SJCRH30 (cell line): ENCODE measurements at places on chromosomes 1 and 21. TPM values are rescaled to one million over a fixed set of nuclear protein-coding genes. Genes with fewer than 3 reads are reported as not detected.

GRCh38 chr1:16886860-16887605 lies 8.7 kb upstream of the RNU1-2 start:
- no peak for DNase-seq

DNA sequence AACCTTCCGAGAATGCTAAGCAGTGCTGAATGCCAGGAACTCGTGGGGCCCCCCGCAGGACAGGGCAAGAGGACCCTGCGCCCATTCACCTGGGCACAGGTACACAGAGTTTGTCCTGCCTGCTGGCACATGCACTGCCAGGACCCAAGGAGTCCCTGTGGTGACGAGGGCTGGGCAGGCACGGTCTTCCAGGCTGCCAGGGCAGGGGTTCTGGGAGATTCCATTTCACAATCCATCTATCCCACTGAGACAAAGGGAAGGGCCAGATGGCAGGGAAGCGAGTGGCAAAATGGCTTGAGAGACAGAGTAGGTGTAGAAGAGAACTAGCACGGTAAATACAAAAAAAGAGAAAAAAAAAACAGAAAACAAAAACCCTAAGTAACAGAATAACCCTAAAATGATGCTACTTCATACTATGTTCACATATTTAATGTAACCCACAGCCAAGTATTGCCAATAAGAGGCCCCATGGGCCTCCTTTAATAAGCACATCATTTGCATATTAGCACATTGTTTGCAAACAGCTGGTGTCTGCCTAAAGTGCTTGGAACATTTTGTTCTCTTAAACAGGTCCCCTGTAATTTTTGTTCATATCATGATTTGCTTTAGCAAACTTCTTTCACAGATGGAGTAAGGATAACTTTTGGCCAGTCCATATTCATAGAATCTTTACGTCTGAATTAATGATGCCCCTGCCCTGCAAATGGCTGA lies 83.8 kb downstream of the STUM start:
- DNase-seq = no peak

DNA sequence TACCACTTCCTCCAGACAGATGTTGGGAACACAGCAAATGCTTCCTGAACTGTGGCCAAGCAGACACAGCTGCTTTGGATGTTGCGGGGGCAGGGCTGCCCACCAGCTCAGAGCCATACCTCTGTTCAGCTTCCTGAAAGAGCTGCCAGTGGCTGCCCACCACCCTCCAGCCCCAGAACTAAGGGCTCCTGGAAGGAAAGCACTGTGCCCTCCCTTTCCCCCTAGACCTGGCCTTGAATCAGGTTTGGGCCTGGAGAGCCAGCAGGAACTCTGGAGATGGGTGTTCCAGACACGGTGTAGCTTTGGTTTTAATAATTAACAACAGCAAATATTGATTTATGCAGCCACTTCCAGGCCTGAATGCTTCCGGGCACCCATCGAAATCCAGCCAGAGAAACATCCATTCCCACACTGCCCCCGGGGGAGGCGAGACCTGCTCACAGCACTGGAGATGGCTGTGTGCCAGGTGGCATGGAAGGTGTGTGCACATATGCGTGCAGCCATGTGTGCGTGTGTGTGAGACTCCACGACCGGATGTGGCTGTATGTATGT lies 45.7 kb downstream of the RAP1GAP start:
- peak; percentile 53 for DNase-seq

DNA sequence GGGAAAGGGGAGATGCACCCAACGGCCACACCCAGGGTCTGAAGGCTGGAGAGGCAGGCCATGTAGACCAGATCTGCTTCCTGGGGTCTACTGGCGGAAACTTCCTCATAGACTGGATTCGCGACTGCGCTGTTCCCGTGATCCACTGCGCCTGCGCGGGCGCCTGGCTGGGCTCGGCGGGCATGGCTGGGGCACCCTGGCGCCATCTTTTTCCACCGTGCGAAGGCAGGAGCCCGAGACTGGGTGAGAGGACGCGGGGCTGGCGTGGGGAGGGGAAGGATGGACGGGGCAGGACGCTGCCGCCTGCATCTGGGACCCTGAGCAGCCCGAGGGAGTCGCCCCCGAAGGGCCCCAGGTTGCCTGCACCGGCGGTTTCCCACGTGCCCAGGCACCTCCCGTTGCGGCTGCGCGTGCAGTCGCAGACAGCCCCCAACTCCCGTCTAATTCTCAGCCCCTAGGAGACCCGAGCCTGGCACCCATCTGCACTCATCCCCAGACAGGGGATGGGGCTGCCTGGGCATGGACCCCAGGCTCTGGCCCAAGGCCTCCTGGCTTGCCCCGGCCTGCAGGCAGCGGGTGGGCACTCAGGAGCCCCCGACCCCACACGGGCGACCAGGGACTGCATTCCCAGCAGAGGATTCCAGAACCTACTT lies 12.4 kb upstream of the FAM3B start:
- no peak for DNase-seq

DNA sequence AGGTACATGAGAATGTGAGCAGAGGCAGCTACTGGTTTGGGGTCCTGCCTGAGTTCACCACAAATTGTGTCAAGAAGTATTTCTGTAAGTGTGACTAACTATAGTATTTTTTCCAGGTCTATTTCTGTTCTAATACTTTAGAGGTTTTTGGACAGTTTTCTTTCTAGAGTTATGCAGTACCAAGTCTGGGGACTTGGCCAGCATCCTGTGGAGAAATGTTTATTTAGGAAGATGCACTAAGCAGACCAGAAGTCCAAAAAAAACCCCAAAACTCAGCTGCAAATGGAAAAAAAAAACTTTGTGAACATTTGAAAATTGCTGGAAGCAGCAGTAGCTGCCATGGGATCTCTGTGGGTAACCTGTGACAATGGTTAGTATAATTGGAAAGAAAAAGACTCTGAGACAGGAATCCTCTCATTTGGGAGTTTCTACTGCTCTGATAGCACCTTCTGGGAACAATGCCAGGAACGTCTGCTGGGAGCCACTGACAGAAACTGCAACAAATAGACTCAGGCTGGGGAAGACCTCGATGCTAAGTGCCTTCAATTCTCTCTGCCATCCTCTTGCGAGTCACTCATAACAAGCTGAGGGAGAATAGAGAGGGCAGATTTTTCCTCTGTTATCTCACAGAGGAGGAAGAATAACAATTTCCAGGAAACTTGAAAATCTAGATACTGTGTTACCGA lies 37.6 kb downstream of the OR10R2 start:
- DNase-seq = peak; percentile 21

DNA sequence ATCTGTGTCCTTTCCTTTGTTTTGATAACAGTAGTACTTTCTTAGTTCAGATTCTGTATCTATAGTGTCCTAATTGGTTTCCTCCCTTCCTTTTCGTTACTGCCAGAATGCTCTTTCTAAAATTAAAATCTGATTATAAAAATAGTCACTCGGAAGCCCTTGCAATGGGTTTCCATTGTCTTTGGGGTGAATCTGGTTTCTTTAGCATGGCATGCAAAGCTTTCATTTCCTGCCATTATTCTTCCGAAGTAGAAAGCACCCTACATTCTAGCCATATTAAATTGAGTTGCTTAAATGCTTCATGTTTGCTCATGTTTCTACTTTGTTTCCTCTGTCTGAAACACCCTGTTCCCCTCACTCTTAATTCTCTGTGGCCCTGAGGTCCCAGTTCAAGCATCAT lies 53.2 kb upstream of the MACF1 start:
- no peak for DNase-seq

GRCh38 chr1:34356853-34357252 lies 180.1 kb downstream of the C1orf94 start:
- DNase-seq = no peak

DNA sequence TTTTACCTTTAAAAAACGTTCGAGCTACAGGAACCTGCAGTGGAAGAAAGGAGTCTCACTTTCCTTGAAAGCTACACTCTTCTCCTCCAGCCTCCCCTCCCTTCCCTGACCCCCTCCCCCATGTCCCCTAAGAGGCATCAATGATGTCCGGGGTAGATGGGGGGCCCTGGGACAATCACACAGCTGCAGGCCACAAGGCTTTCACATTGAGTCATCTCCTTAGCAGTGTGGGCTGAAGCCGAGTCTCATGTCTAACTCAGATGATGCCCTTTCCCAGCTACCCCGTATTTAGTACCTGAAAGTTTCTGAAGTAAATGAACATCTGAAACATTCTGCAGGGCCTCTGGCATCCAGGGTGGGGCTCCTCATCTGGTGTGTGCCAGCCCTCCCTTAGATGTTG lies 6.3 kb upstream of the GPR25 start:
- DNase-seq = no peak

GRCh38 chr1:220808345-220809186 lies 21.9 kb downstream of the MTARC1 start:
- peak; percentile 50 for DNase-seq

GRCh38 chr21:32256873-32257620 lies 21.8 kb downstream of the MIS18A start:
- DNase-seq = peak; percentile 90

GRCh38 chr1:48649880-48650279 lies 126.8 kb downstream of the BEND5 start:
- no peak for DNase-seq

DNA sequence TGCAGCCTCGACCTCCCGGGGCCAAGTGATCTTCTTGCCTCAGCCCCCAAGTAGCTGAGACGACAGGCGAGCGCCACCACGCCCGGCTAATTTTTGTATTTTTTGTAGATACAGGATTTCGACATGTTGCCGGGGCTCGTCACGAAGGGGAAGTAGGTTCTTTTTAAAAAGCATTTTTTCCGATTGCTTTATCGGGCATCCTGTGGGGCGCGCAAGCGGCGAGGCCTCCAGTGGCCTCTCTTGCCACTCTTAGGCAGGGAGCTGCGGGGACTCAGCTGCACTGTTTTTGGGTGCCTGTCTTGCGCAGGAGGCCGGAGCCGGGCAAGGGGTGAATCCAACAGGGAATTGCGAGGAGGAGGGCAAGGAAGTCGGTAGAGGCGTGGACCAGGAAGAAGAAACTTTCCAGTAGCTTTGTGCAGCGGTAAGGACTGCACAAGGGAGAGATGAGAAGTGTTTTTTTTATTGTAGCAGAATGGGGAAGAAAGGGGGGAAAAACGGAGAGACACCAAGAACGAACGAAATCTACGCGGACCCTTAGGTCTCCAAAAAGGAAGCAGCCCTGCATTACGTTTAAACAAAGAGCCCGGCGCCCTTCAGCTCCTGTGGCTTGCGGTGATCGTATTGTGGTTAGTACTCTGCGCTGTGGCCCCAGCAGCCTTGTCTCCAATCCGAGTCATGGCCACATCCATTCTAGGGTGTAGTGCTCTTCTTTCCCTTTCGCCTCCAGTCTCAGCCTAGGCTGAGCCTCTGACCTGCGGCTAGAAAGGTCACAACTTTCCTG lies 164.8 kb downstream of the PPIAL4G start:
- no peak for DNase-seq

GRCh38 chr1:183234660-183235476 lies 48.8 kb downstream of the LAMC2 start:
- DNase-seq = peak; percentile 61

DNA sequence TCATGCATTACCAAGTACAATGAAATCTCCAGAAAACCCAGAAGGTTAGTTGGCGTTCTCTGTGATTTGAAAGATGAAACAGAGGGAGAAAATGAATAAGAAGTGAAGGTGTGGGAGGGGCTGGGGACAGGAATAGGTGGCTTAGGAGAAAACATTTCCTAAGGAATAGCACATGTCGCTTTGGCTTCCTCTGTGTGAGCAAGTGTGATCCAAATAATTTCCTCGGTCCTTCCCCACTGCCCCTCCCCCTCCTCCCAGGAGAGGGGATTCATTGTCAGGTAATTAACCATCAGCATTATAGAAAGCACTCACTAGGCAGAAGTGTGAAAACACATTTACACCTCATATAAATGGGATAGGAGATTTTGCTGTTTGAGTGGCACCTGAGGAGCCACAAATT lies 105.5 kb downstream of the NUF2 start:
- no peak for DNase-seq

GRCh38 chr1:83923553-83923952 lies 75.4 kb downstream of the TTLL7 start:
- no peak for DNase-seq

DNA sequence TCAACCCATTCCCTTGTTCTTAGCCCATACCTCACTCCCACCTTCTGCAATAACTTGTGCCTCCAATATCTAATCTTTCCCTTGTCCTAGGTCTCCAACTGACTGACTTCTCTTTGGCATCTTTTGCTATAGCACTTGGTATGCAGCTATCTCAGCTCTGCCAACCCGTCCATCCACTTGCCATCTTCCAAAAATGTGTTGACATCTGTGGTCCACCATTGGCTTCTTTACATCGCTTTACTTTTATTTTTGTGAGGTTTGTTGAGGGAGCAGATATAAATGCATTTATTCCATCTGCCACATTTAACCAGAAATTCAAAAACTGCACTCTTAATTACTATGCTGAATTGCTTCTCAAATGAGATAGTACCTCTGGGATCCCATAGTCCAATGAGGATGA lies 24.9 kb upstream of the PSMB2 start:
- DNase-seq = no peak

- DNase-seq = no peak
Observed at GRCh38 chr1:165050246-165050645, 306.3 kb downstream of the LMX1A start.

- DNase-seq = no peak
Observed at GRCh38 chr1:19123837-19124236, 86.2 kb downstream of the UBR4 start.

- DNase-seq = no peak
Observed at GRCh38 chr1:102578804-102579203, 529.5 kb downstream of the COL11A1 start.

DNA sequence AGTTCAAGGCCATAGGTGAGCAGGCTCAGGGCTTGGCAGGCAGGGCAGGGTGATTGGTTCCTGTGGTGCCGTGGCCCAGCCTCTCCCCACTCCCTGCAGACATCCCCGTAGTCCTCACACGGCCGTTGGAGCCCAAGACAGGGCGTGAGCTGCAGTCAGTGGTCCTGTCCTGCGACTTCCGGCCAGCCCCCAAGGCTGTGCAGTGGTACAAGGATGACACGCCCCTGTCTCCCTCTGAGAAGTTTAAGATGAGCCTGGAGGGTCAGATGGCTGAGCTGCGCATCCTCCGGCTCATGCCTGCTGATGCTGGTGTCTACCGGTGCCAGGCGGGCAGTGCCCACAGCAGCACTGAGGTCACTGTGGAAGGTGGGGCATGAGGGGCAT lies 71.9 kb downstream of the OBSCN start:
- DNase-seq = peak; percentile 5

- DNase-seq = peak; percentile 83
Observed at GRCh38 chr1:1013105-1013921, at the start of gene ISG15. Gene ISG15, plus strand, starts transcription at chr1:1013497. Its CDS starts 77 bp downstream, at chr1:1013574.

DNA sequence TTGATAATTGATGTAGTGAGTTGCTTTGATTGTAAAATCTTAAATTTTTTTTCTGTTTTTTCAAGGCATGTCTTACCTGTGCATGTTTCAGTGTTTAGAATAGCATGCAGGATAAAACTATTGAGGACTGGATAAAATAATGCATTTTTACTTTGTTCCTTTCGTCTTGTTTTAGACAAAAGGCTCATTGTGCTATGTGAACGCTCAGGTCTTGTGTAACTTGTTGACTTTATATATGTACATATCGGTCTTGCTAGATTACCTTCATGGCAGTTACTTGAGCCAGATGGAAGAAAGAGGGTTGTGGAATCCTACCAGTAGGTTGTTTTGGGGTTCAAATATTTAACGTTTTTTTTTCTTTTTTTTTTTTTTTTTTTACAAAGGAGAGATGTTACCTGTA lies 7.0 kb downstream of the NFIA start:
- DNase-seq = no peak

- no peak for DNase-seq
Observed at GRCh38 chr21:25464275-25464674, 143.0 kb downstream of the MRPL39 start.

The ST3GAL3 gene
- total RNA-seq = 6.9 and 10.5 TPM in 2 replicates

The OR6N1 gene
- not detected in 2 replicates for total RNA-seq

The STYXL2 gene
- total RNA-seq = 6.8 and 7.1 TPM in 2 replicates

The LAMC2 gene
- 0.05 and 0.08 TPM in 2 replicates for total RNA-seq

The PCAT6 gene
- total RNA-seq = 0.24 TPM in 1 of 2 replicates, not detected in the other

The LCE1F gene
- total RNA-seq = not detected in 2 replicates

The VANGL1 gene
- total RNA-seq = 16.2 and 16.8 TPM in 2 replicates

The UTS2 gene
- not detected in 2 replicates for total RNA-seq

The SYT6 gene
- 0.04 and 0.08 TPM in 2 replicates for total RNA-seq
